ENCODE measurements at places on chromosomes 16 and 17.

DNA sequence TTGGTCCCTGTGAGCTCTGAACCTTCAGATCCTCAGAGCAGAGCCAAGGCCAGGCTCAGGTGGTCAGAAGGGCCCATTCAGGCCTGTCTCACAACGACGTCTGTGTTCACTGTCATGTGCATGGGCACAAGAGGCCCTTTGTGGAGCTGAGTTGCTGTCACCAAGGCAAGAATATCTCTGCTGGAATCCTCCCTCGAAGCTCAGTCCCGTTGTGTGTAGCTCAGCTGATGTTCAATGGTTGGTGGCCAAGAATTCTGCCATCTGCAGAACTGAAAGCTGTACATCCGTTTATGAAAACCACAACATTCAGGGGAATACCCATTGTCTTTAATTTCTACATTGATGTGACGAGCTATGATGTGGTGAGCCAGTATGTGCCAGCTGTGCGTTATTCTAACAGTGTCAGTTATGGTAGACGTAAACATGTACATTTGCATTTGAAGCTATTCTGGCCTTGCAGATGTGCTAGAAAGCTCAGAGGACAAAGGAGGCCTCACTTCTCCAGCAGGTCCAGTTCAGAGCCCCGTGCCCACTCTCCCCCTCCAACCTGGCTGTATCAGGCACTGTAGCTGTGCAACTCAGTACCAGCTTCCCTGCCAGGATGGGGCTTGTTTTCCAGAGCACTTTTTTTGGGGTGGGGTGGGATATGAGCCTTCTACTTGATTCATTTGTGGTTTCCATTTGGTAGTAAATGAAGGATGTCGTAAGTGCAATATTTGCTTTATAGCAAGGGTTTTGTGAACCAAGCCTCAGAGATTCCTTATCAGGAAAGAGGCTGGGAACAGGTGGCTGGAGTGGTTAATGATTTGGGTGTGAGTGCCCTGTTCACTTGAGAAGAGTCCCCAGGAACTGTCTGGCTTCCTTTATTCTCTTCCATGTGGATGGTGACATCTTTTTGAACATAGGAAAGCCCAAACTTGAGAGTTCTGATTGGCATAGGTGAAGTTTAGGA is 56.1 kb downstream of the B9D1 start:
- no peak for DNase-seq

- DNase-seq, result peak; percentile 74
Measured at GRCh38 chr16:1002399-1003166, 21.0 kb downstream of the SOX8 start.

GRCh38 chr16:3328643-3329042 is 23.3 kb downstream of the ZNF75A start:
- DNase-seq, result no peak

GRCh38 chr17:79749156-79749815 is 18.5 kb downstream of the ENPP7 start:
- DNase-seq, result no peak

- no peak for DNase-seq
Measured at GRCh38 chr17:32268734-32269288, 3.2 kb downstream of the RHBDL3 start.

GRCh38 chr16:11080327-11080967 is 136.1 kb downstream of the CLEC16A start:
- DNase-seq, result no peak

DNA sequence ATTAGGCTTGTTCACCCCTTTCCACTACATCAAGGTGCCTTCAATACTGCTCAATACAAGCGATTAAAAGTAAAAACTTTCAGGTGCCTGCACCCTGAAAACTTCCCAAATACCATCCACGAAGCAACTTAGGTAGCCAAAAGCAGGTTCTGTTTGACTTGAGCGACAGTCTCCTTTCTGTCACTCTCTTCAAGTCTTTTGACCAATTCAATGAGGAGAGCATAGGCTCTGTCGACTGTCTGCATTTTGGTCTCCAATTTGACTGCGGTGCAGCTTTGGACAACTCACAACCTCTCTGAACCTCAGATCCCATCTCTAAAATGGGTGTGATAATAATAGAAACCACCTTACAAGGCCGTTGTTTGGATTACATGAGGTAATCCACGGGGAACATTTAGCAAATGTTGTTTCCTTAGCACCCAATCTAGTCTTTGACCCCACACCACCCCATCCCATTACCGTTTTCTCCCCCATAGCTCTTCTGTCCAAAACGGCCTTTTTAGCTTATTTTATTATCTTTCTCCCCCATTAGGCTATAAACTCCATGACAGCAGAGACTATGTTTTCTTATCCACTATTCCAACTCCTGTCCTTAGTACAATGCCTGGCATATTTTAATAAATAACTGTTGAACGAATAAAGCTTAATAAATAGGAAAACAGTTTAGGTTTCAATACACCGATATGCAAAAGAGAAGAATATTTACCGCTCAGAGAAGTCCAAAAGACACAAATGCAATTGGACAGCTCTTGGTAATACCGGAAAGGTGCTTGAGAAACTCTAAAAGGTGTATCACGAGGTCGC is 999 bp downstream of the MARF1 start:
- DNase-seq, result no peak

Measured in stimulated activated CD4-positive, alpha-beta T cell treated with anti-CD3 and anti-CD28 coated beads, TNF-alpha, amount 100 ng/mL, for 4 hours (primary cell).